ENCODE measurements at places on chromosomes 16 and 17.
A peak's percentile ranks its signal among the peaks of the same experiment; 100 is the strongest.

DNA sequence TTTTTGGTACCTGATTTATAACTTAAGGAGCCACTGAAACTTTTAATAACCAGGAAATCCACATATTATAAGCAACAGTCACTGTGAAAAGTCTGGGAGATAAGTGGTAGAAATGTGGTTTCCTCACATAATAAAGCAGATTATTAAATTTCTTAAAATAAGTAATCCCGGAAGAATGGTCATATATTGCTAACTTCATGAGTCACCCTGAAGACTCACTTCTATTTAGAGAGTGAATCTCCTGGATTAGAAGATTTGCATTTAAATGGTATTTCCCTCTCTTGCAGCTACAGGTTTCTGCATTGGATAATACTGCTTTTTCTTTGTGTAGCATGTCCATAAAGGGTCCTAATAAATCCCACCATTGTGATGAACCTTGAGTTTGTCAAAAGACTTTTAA is 1286.8 kb upstream of the CDH8 start:
- peak; percentile 20 for DNase-seq

- peak; percentile 37 for DNase-seq
These were observed 4.9 kb downstream of the CDK3 start for GRCh38 chr17:76005263-76006149.

GRCh38 chr16:88633684-88634140 is 4.7 kb upstream of the IL17C start:
- no peak for DNase-seq

DNA sequence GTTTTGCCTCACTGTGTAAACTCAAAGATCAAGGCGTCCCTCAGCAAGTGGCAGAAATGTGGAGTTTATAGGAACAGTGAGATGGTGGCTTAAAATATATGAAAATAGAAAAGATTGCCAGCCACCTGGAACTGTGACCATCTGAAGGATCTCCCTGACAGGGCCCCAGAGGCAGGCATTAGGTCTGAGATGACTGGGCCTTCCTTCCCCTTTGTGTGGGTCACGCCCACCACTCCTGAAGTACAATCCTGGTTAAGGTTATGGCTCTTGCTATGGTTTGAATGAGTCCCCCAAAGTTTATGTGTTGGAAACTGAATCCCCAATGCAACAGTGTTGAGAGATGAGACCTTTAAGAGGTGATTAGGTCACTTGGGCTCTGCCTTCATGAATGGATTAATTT is 6.4 kb downstream of the ST6GALNAC2 start:
- no peak for DNase-seq

DNA sequence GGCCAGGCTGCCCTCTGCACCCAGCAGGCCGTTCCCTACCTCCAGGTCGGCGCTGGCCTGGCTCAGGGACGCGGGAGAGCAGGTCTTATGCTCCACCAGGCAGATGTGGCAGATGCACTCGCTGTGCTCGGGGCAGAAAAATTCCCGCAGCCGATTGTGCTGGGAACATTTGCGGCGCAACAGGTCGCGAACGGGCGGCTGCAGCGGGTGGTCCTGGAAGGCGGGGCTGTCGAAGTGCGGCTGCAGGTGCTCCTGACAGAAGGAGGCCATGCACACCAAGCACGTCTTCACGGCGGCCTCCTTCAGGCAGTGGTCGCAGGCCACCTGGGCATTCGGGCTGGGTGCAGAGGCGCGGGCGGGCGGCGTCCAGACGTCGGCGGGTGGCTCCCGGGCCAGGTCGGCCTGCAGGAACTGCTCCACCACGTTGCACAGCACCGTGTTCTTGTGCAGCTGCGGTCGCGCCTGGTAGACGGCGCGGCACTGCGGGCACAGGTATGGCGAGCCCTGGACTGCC is 439 bp downstream of the TRIM25 start:
- no peak for DNase-seq
